ENCODE measurements at places on chromosomes 5 and 9.

GRCh38 chr5:149340920-149341319, 4.4 kb upstream of the GRPEL2 start:
- no peak for DNase-seq

DNA sequence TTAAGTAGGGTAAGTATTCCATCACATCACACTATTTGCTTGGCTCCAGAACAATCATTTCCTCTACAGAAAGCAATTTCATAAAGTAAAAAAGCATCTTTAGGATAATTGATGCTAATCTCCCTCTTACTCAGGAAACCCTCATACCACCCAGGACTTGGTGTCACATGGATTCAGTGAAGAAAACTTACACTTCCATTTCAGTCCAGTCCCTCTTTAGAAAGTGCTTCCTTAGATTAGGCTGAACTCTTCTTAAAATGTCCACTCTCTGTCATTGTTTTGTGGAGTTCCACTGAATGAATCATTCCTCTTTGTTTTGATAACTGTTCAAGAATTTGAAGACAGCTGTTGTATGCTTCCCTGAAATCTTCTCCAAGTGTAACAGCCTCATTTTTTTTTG, 144.0 kb upstream of the ZNF462 start:
- DNase-seq = peak; percentile 26

GRCh38 chr9:129223551-129224208, 45.6 kb upstream of the IER5L start:
- DNase-seq = no peak

DNA sequence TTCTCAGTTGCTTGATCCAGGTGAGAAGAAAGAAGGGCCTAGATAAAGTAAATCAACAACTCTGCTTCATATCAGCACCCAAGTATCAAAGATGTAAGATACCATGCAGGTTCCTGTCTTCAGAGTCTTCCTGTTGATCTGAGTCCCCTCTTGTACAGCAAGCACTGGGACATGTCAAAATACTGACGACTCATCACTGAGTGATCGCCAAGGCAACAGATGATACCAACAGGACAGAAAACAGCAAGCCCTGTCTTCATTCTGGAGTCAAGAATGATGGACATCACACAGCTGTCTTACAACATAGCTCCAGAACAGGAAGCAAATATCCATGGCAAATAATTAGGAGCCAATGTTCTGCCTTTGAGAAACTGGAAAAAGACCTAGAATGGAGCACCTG, 83.7 kb downstream of the TARS1 start:
- DNase-seq = no peak

DNA sequence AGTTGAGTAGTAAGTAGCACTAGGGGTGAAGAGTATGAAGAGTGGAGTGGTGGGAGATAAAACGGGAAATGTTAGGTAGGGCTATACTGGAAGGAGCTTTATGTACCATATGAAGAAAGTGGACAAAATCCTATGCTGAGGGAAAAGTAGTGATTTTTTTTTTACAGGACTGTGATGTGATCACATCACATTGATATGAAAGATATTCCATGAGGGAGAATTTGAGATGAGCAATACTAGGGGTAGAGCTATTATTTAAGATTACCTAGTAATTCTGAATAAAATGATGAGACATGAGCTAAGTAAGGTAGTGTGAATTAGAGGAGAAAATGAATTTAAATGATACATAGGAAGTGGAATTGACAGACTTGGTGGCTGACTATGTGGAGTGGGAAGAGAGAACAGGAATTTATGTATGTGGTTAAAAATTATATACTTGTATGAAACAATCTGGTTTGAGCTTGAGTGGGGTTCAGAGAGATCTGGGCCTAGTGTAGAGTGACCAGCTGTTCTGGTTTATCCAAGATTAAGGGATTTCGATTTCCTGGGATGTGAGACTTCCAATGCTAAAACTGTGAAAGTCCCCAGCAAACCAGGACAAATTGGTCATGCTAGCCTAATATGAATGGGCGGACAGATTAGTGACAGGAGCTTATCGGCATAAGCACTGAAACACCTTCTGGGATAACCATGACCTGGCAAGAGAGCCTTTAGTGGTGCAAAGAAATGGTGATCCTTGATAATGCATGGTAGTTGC, 29.3 kb upstream of the STOM start:
- no peak for DNase-seq

DNA sequence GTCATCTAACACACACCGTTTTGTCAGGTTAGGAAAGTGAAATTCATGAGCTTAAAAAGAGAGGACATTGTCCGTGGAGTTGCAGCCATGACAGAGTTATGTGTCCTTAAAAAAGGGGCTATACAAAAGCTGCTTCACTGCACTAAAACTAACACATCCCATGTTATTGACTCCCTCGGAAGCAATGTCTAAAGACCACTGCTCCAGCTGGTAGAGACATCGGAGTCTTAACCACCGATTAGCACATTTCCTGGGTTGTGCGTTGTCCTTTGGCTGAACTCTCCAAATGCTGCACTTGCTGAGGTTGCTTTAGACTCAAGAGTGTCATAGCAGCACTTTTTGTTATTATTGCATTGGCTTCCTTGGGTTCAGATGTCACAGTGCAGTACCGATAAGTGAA, 128.3 kb upstream of the C9orf72 start:
- DNase-seq = no peak

- DNase-seq = no peak
Measured at GRCh38 chr5:77087484-77088261, 588 bp upstream of the ZBED3 start.

DNA sequence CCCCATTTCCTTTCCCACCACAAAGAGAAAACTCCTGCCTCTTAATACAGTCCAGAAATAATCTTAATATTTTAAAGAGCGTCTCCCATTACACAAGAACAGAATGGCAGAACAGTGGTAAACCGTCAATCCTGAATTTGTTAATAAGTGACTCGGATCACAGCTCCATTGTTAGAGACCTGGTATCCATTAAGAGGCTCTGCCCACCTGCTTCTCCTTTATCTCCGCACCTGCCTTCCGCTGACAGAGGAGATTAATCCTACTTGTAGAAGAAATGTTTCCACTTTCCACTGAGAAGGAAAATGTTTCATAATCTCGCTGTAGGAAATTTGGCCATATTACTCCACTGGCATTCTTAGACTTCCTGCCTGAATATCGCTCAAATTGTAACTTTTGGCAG, 1493.2 kb downstream of the MAT2B start:
- no peak for DNase-seq

Measured in AG04449 (cell line).